ENCODE measurements at places on chromosomes 3 and 15. TPM values are rescaled to one million over a fixed set of nuclear protein-coding genes. Genes with fewer than 3 reads are reported as not detected.

Gene PRSS50
- total RNA-seq = 0.85 TPM

Gene LDHAL6B
- 0.38 TPM for total RNA-seq

Gene COL6A5
- not detected for total RNA-seq

Gene CHRNB4
- total RNA-seq = 0.46 TPM

Gene SLC9C1
- total RNA-seq = not detected

Gene C3orf20
- not detected for total RNA-seq

Gene CMC1
- total RNA-seq = 28.7 TPM

Gene AKAP13
- 18.6 TPM for total RNA-seq

Gene PLSCR5
- 0.18 TPM for total RNA-seq

Data from motor neuron (in vitro differentiated cells).